ENCODE measurements at places on chromosomes 4 and X.

GRCh38 chr4:121146530-121146929, 17.6 kb downstream of the TNIP3 start:
- DNase-seq: no peak

DNA sequence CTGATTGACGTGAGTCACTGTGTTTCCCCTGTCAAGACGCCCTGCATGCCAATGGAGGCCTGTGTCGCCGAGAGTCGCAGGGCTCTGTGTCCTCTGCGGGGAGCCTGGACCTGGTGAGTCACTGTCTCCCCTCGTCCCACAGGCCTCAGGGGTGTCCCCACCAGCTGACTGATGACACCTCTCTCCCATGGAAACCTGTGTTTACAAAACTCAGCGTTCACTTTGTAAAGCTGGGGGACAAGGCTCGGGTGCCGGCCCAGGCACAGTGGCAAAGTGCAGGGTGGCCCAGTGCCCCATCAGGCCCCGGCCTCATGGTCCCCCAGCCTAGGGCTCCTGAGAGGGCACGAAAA, 21.2 kb upstream of the HGFAC start:
- no peak for DNase-seq

- no peak for DNase-seq
Measured at GRCh38 chrX:19698122-19698521, 182.8 kb upstream of the MAP3K15 start.

- DNase-seq: no peak
Measured at GRCh38 chr4:107603430-107603829, 116.6 kb downstream of the PAPSS1 start.

- no peak for DNase-seq
Measured at GRCh38 chr4:141914746-141915145, 278.4 kb downstream of the IL15 start.

DNA sequence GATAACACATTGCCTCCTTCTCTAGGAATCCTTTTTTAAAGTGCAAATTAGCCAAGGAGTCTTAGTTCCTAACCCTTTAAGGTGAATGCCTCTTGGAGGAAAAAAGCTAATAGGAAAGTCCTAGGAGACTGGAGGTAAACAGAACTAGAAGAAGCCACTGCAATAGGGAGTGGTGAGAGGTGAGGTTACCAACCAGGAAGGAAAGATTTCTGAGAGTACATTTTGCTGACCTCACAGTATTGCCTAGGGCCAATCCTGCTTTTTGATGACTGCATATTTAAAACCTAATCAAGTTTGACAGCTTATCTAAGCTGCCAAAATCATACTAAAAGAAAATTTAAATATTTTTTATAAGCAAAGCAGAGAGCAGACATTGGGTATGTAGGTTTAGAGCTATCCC, 7.3 kb upstream of the CUL4B start:
- no peak for DNase-seq

DNA sequence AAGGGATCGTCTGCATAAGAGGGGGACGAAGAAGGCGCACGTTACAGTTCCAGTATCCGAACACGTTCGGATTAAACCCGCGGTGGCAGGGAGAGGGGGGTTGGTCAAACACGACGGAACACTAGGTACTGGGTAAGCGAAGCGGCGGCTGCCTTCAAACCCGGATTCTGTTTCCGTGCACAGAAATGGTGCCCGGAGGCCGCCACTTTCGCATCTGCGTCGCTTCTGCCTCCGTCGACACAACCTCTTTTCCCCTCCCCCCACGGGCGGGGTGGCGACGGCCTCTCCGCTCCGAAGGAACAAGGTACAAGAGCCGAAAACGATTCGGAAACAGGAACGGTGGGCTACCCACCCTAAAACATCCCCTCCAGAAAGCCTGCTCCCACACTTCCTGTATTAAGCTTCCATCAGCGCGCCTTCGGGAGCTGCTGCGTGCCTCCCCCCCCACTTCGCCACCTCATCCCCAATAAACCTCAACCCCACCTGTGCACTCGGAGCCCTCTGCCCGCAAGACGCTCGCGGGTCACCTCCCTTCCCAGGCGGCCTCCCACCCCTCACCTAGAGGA, 667 bp downstream of the G3BP2 start:
- DNase-seq: peak; percentile 23

DNA sequence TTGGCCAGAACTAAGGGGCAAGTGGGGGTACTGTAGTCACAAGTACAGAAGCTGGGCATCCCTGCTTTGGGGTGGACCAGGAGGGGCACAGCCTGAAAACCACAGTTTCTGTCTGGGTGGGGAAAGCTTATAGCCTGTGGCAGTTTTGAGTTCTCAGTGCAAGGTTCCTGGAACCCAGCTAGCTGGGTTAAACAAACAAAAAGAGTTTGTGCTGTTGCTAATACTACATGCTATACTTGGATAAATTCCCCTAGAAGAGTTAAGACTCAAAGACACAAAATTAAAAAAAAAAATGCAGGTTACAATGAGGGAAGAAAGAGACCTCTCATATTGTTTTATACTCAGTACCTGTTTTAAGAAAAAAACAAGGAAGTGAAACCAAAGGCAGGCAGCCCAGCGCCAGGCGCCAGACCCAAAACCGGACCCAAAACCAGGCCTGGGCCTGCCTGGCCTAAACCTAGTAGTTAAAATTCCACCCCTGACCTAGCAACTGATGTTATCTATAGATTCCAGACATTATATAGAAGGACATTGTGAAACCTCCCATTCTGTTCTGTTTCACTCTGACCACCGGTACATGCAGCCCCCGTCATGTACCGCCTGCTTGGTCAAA, 50.8 kb downstream of the SLC2A9 start:
- DNase-seq: no peak

DNA sequence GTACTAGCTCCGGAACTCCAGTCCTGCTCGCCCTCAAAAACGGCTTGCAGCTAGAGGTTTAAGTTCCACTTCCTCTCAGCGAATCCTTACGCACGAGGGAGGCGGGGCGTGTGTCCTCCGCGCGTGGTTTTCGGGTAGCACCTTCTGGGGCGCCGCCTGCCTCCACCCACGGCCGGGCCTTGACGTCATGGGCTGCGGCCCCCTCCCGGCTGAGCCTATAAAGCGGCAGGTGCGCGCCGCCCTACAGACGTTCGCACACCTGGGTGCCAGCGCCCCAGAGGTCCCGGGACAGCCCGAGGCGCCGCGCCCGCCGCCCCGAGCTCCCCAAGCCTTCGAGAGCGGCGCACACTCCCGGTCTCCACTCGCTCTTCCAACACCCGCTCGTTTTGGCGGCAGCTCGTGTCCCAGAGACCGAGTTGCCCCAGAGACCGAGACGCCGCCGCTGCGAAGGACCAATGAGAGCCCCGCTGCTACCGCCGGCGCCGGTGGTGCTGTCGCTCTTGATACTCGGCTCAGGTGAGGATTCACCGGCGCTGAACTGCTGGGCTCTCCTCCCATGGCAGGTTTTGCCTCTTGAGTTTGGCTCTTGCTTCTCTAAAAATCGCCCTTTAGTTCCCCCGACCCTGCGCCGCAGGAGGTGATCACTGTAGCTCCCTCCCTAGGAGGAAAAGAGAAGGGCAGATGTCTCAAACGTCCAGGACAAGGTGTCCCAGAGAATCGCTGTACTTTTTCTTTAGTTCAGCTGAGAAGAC, at the start of gene AREG:
AREG (plus strand) TSS at position 246 of the 752 bp plus-strand sequence; CDS start at position 456, 210 bp downstream.
- DNase-seq: peak; percentile 44

DNA sequence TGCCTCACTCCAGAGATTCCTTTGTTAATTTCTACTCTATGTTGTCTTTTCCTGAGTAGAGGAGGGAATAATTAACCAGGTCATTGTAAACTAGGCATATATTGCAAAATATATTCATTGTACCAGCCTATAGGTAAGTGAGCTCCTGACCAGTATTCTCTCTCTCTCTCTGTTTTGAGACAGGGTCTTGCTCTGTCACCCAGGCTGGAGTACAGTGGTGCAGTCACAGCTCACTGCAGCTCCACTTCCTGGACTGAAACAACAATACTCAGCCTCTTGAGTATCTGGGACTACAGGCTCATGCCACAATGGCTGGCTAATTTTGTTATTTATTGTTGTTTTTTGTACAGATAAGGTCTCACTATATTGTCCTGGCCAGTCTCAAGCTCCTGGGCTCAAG, 198.3 kb downstream of the ARAP2 start:
- DNase-seq: no peak

DNA sequence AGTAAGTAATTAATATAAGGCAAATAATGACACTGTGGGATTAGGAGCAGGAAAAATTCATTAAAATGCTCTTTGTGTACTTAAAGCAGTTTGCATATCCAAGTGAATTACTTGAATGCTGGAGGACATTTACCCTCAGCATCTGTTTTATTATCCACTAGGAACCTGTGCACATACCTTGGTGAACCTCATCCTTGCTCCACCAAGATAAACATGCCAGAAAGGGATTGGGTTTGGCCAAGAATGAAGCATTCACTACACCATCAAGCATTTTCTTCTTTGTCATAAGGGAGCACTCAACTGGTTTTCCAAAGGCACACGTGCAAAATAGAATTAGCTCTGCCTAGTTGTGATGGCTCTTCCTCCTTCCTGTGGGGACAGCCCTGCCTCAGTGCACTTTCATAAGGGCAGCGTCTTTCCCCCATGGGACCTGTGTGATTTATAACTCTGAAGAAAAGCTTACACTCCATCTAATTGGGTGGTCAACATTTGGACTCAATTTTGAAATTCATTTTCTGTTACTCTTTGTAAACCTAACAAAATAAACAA, 291.7 kb downstream of the USP46 start:
- peak; percentile 11 for DNase-seq

DNA sequence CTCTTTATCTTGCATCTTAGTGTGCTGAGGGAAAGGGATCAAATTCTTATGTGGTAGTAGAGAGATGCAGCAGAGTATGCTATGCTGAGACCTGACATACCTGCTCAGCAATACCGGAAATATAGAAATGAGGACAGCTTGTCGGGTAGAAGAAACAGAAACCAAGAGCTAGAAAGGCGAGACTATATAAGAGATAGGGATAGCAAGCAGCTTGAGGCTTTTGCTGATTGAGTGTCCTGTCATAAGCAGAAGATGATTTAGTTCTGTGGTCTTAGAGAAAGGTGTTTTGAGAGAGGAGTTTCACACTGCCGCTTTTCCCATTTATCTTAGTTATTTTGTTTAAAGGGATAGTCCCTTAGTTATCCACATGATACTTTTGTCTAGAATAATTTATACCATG, 31.7 kb downstream of the USP9X start:
- no peak for DNase-seq

GRCh38 chr4:21888195-21888976, 60.2 kb downstream of the KCNIP4 start:
- no peak for DNase-seq

- DNase-seq: no peak
Measured at GRCh38 chr4:55358246-55358645, 12.2 kb downstream of the SRD5A3 start.

DNA sequence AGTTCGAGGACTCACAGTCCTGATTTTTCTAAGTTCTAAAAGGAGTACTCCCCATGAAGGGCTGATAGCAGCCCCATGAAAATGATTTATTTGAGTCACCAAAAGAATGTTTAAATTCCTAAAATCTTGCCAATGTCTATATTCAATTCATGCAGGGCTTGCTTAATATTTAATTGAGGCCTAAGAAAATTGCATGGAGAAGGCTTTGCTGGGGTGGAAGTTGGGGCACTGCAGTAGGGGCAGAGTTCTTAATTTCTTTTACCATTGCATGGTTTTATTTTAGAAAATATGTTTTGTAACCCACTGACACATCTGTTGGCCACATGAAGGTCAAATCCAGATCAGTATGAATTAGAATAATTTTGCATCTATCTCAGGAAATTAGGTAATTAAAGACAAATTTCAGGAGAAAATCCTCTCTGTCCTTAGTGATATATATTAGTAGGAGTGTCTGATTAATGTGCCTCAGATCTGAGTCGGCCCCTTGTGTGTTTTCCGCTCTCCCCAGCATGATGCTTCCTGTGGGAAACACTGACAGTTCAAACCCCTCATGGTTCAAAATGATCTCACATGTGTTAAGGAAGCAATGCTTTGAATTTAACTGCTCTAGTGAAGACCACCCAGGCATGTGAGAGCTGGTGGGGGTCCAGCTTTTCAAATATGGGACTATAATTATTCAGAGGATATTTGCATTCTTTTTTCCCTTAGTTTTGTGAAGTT, 54.0 kb upstream of the EGFL6 start:
- no peak for DNase-seq

DNA sequence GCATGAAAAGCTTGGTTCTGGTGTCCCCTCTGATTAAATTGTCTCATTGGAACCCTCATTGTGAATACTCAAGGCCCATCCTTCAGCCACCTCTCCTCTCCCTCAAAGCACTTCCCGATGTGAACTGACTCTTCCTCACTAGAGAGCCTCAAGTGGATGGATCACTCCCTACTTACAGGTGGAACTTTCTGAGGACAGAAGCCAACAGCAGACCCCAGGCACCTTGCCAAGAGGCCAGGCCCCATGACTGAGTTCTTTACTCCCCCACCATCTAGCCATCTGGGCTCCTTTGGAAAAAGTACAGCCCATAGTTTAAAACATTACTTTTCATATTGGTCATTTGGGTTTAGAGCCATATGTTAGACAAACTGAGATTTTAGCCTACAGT, 224.1 kb downstream of the SHROOM3 start:
- DNase-seq: no peak

GRCh38 chr4:154961263-154961662, 180.2 kb downstream of the RBM46 start:
- DNase-seq: no peak

DNA sequence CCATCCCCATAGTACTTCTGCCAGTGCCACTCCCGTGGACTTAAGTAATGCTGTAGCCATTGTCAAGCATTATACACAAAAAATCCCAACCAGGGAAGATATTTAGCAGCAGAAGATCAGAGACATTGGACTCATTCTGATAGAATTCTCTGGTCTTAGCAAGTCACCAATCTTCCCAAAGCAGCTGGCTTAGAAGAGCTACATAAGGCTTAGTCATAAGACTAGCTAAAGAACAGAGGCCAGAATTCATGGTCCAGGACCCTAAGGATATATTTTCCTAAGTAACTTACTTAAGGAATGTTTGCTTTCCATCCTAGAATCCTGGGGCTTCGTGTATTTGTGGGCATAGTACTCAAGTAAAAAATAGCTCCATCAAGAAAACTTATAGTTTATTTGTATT, 100.3 kb upstream of the SLIT2 start:
- no peak for DNase-seq

GRCh38 chr4:7383266-7383665, 51.5 kb downstream of the PSAPL1 start:
- no peak for DNase-seq

DNA sequence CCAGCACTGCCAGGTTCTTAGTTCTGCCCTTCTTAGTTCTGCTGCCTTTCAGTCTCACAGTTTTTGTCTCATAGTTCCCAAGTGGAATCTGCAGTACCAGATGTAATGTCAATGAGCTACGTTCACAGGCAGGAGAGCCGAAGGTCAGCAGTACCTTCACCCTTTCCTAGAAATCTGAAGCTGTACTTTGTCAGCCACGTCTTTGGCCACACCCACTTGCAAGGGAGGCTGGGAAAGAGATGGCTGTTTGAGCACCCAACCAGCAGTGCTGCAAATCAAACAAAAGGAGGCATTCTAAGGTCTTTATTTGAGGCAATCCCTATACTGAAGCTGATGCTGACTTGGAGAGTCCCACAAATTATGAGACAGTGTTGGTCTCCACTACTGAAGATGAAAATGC, 199.1 kb upstream of the NPY2R start:
- DNase-seq: no peak

- no peak for DNase-seq
Measured at GRCh38 chr4:187887906-187888305, 107.7 kb upstream of the ZFP42 start.

Measured in NCI-H1930 (cell line).